ENCODE measurements at places on chromosomes 4 and X.

DNA sequence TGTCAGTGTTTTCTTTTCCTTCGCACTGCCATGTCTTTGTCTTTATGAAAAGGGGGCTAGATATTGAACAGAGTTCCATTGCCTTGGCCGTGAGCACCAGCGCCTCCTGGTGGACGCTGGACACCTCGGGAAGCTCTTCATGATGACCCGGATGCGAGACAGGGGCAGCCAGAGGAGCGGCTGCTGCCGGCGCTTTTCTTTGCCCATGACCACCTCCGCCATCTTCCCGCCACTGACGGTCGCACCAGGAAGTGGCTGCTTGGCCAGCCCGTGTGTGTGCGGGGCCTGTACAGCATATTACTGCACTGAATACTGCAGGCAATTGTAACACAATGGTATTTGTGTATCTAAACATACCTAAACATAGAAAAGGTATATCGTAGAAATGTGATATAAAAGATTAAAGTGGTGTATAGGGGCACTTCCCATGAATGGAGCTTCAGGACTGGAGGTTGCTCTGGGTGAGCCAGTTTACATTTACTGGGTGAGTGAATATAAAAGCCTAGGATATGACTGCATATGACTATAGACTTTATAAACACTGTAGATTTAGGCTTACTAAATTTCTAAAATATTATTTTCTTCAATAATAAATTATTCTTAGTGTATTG is 15.8 kb upstream of the GRIA2 start:
- no peak for DNase-seq

- DNase-seq = no peak
These were observed 50.5 kb downstream of the CXCL1 start for GRCh38 chr4:73919691-73920090.

GRCh38 chr4:37815591-37815990 is 10.9 kb upstream of the PGM2 start:
- DNase-seq = no peak

DNA sequence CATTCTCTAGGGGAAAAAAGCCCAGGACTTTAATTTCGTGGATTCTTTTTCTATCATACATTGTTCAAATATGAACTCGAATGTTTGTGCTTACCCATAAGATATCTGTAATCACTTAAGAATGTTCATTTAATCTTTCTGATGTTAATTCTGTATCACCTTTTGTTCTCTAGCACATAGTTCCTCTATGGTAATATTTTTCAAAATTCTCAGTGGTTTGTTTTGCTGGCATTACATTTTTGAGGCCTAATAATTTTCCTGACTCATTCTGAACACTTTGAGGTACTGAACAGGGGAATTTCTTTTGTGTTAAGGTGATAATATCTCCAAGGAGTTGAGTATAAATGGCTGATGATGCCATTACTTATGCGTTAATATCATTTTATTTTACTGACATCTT is 490.7 kb upstream of the PITX2 start:
- DNase-seq = no peak

DNA sequence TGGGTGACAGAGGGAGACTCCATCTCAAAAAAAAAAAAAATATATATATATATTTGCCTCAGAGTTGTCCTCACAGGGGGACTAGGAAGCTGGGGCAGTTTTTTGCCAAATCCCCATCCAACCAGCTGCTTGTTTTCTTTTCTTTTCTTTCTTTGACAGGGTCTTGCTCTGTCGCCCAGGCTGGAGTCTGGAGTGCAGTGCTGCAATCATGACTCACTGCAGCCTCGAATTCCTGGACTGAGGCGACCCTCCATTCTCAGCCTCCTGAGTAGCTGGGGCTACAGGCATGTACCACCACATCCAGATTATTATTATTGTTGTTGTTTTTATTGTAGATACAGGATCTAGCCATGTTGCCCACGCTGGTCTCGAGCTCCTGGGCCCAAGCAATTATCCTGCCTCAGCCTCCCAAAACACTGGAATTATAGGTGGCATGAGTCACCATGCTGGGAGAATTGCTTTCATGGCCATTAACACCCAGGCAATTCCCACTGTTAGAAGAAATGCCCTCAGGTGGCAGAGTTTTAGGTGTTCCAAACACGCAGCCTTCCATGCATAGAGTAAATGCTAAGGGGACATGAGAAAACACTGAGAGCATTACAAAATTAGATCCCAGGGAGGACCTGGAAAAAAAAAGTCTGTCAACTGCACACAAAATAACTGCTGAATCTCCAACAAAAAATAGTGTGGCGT is 98.0 kb downstream of the ARHGAP6 start:
- no peak for DNase-seq

Data from substantia nigra (tissue), 51 donors.